ENCODE measurements at places on chromosomes 11 and 22.

DNA sequence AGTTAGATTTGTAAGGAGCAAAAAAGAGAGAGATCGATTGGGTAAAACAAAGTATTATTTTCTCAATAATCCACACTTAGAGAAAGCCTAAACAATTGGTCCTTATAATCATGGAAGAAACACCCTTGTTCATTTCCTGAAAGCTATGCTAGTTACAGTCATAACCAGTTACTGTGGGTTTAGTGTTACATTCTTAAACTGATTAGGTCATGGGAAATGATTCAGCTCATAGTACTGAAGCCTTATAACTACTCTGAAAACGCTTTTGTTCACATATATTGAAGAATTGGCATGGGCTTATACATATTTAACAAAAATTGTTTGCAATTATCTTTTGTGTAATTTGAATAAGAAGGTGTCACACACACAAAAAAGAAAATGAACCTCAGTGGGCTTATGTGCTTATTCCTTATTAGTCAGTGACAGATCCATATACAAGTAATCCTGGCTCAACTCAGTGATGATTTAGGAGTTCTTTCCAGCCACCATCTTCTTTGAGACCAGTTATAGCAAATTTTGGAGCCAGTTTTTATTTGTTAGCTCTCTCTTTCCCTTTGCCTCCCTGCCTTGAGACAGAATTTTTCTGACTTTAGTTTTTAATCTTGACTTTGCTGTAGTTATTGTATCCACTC is 198.5 kb upstream of the CTSC start:
- no peak for DNase-seq

GRCh38 chr11:18313965-18314763 is 7.8 kb downstream of the HPS5 start:
- no peak for DNase-seq

- DNase-seq, result no peak
Measured at GRCh38 chr11:114027926-114028325, 31.6 kb upstream of the ZBTB16 start.

DNA sequence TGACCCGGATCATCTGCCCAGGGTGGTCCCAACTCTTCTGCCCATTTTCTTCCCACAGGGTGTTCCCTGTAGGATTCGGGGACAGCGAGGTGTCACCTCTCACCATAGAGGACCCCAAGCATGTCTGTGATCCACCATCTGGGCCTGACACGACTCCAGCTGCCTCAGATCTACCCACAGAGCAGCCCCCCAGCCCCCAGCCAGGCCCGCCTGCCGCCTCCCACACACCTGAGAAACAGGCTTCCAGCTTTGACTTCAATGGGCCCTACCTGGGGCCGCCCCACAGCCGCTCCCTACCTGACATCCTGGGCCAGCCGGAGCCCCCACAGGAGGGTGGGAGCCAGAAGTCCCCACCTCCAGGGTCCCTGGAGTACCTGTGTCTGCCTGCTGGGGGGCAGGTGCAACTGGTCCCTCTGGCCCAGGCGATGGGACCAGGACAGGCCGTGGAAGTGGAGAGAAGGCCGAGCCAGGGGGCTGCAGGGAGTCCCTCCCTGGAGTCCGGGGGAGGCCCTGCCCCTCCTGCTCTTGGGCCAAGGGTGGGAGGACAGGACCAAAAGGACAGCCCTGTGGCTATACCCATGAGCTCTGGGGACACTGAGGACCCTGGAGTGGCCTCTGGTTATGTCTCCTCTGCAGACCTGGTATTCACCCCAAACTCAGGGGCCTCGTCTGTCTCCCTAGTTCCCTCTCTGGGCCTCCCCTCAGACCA is 24.0 kb downstream of the CSF2RB start:
- DNase-seq, result no peak

Measured in DMS 273 treated with DMSO at 0.1 percent for 48 hours (cell line).